Stimulated activated CD8-positive, alpha-beta memory T cell treated with anti-CD3 and anti-CD28 coated beads, Interleukin-4, amount 100 ng/mL, for 1 hour (primary cell): ENCODE measurements at places on chromosomes 16 and 17.

GRCh38 chr17:50173335-50173941 is 7.6 kb downstream of the SGCA start:
- DNase-seq = no peak

- no peak for DNase-seq
Measured at GRCh38 chr17:64176556-64176955, 46.6 kb upstream of the ERN1 start.

- no peak for DNase-seq
Measured at GRCh38 chr17:68102318-68102758, 66.8 kb downstream of the KPNA2 start.

GRCh38 chr17:7650509-7651096 is at the start of gene ATP1B2:
Gene ATP1B2, plus strand, starts transcription at chr17:7650926. Its CDS starts 593 bp downstream, at chr17:7651519.
- DNase-seq = peak; percentile 58

- DNase-seq = no peak
Measured at GRCh38 chr17:75032720-75033280, 14.0 kb downstream of the ATP5PD start.

GRCh38 chr17:10144456-10144855 is 54.0 kb downstream of the GAS7 start:
- no peak for DNase-seq

DNA sequence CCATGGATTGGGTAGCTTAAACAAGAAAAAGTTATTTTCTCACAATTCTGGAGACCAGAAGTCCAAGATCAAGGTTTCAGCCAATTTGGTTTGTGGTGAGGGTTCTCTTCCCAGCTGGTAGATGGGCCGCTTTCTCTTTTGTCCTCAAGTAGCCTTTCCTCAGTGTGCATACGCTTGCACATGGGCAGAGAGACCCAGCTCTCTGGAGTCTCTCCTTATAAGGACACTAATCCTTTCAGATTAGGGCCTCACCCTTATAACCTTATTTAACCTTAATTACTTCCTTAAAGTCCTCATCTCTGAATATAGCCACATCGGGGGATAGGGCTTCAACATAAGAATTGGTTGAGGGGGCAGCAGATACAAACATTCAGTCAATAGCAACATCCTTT is 68.4 kb upstream of the NLK start:
- DNase-seq = no peak

- no peak for DNase-seq
Measured at GRCh38 chr16:57166451-57166850, 19.4 kb downstream of the PSME3IP1 start.

DNA sequence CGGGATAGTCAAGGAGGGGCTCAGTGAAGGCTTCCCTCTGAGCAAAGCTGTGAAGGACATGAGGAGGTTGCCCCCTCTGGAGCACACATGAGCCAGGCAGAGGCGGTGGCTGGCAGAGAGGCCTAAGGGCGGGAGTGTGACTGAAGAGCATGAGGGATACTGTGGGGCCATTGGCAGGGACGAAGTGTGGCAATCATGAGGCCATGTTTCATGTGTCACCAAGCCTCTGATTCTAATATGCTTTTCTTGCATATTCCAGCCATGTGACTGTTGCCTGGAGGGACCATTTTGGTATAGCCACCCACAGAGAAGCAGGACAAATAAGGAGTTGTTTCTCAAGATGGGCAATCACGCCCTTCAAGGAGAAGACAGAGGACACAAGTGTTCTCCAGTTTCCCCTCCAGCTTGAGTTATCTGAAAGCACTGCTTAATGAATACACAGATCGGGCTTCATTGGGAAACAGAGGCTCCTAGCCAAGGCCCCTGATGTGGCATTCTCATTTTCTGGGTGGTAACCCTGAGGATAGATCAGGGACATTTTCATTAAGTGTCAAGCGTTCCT is 68.0 kb downstream of the AKAP1 start:
- DNase-seq = no peak

DNA sequence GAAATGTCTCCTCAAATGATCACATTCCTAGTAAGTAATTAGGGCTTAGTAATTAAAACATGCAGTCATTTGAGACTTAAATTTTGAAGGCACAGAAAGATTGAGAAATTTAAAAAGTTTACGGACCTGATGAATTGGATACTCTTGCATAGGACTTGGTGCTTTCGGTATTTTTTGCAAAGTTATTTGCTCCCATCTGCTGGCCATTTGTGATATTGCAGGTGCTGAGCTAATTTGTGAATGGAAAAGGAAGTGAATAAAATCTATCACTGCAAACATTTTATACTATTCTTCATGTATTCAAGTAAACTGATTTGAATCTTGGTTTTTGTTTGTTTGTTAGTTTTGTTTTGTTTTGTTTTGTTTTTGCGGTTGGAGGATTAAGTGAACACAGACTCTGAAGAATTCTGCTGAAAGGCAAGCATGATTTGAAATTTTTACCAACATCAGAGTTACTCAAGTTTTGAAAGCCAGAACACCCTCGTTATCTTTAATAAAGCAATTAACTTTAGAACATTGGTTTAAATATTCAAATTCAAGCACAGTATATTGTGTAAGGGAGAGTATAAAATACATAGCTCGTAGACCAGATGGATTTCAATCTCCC is 689.5 kb upstream of the RBFOX1 start:
- no peak for DNase-seq

DNA sequence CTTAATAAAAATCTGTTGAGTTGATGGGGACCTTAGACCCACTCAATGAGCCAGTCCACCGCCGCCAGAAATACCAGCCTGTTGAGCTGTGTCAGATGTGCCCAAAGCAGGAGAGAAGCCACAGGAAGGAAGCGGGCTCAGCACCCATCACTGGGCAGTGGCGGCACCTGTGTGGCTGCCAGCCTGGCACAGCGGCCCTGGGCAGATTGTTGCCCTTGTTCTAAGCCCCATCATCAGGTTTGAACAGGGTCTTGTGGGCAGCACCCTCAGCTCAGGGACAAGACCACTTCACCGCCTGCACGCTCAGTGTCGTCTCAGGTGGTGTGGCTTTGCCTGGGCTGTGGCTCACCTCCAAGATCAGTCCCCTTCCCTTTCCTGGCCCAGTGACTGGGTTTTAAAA is 9.3 kb downstream of the ENDOV start:
- no peak for DNase-seq

DNA sequence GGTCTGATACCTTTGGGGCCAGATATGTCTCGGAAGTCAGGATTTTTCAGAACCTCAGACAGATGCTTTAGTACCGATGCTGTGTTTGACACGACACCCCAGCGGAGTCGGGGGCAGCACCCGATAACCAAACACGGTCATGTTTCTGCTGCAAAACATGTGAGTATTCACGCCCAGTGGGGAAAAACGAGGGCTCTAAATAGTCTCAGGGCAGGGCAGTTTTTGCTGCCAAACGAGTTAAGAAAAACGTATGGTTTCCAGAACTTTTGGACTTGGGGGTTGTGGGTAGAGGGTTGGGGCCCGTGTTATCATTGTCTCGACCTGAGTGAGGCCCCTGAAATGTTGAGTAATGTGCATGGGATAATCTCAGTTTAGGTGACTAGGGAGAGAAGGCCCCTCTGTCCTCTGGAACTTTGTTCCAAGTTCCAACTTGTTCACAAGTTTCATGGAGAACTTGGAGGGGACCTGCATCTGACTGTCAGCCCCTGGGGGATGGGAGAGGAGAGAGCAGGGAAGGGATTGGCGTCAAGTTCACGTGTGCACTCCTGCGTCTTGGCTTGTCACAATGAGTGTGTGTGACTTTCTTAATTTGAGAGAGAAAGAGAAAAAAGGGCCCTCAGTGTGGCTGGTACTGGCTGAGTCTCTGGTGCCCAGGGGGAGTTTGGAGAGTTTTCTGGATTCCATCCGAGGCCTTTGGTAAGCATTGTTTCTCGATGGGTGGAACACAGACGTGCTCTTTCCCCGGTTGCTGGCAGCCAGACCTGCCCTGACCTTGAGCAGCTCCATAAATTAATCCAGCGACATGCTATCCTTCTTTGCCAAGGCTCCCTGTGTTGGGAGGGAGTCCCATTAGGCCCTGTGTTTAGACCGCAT is 83.9 kb upstream of the CIBAR2 start:
- DNase-seq = no peak

- DNase-seq = no peak
Measured at GRCh38 chr17:72301887-72302286, 181.1 kb downstream of the SOX9 start.

- no peak for DNase-seq
Measured at GRCh38 chr16:67215706-67216105, 11.2 kb upstream of the TMEM208 start.

GRCh38 chr17:48729335-48730239 is 1.0 kb upstream of the HOXB13 start:
- no peak for DNase-seq

DNA sequence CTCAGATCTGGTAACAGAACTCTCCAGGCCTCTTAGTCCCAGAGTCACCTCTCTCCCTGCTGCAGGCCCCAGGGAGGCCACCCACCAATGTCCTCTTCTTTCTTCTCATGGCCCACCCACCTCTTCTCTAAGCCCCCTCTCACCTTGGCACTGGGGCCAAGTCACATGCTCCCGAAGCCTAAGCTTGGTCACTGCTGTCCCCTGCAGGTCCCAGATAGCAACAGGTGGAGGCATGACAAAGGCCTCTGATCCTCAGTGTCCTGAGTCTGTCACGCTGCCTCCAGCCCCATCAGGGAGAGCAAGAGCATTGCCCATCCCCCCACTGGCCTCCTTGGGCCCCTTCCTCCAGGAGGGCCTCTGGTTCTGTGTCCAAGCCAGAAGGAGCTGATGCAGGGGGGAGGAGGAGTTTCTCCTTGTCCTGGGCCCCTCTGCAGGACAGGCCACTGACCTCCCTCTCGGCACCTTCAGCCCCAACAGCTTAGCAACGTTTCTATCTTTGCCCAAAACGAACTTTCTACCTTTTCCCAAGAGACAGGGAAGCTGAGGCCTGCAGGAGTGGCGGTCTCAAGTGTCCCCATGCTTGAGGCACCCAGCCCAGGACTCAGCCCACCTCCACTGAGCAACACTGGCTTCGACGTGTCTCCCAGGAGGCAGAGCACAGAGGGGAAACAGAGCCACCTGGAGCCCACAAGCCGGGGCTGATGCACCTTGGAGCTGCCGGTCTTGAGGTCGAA is 8.6 kb downstream of the P2RX1 start:
- DNase-seq = no peak

DNA sequence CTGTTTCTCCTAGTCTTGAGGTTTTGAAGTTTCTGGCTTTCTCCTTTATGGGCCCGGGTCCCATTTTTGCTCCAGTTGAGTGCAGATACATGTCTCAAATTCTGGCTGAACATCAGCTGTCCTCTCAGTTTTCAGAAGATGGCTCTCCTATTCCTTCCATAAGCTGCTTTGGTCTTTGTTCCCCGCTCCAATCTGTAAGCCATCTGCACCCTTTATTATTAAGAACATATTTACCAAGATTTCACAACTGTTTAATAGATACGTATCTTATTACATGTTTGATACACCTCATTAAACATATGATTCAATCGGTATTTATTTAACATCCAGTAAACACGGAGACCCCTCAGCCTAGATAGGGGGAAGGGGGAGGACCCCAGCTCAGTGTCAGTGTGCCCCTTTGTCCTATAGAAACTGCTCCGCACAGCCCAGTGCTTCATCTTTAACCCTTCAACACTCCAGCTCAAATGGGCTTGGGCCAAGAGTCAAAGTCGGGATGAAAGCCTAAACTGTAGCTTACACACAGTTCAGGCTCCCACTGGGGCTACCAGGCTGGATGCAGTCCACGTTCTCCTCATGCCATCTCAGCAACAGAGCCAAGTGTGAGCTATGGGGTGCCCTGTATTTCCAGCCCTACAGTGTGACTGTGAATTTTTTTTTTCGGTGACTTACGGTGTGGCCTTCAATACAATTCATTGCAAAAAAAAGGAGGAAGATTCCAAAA is 166.0 kb upstream of the ZFHX3 start:
- DNase-seq = no peak

- no peak for DNase-seq
Measured at GRCh38 chr16:12334852-12335251, 358.3 kb downstream of the SNX29 start.

DNA sequence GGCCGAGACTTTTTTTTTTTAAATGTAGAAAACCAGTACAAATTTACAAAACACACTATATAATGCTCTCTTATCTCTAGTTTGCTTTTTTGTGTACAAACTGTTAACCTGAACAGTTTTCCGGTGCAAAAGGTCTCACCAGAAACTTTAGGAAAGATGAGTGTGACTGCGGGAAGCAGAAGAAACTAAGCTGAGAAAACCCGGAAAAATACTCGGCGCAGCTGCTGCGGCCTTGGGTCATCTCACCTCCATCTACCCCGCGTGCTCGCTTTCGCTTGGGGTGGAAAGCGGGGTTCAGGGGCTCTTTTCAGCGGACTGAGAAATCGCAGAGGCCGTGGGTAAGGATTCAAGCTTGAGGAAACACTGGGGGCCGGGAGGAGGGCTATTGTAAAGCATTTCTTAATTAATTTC is 1.8 kb downstream of the SALL1 start:
- DNase-seq = no peak

- no peak for DNase-seq
Measured at GRCh38 chr17:48441231-48441711, 11.3 kb upstream of the SKAP1 start.

DNA sequence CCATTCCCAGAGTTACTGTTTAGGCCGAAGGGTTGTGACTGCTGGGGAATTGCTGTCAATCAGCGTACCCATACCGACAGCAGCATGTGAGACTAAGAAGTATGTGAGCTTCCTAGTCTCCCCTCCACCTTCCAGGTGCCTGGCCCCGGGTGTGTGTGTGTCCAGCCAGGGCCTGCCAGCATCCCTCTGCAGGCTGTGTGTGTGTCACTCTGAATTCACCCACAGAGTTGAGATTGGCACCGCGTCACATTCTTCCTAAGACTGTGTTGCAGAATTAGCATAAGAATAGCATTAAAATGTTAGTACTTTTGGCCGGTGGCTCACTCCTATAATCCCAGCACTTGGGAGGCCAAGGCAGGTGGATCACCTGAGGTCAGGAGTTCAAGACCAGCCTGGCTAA is 31.8 kb downstream of the PRMT7 start:
- no peak for DNase-seq

- no peak for DNase-seq
Measured at GRCh38 chr17:48592577-48592976, 1.0 kb downstream of the HOXB5 start.

DNA sequence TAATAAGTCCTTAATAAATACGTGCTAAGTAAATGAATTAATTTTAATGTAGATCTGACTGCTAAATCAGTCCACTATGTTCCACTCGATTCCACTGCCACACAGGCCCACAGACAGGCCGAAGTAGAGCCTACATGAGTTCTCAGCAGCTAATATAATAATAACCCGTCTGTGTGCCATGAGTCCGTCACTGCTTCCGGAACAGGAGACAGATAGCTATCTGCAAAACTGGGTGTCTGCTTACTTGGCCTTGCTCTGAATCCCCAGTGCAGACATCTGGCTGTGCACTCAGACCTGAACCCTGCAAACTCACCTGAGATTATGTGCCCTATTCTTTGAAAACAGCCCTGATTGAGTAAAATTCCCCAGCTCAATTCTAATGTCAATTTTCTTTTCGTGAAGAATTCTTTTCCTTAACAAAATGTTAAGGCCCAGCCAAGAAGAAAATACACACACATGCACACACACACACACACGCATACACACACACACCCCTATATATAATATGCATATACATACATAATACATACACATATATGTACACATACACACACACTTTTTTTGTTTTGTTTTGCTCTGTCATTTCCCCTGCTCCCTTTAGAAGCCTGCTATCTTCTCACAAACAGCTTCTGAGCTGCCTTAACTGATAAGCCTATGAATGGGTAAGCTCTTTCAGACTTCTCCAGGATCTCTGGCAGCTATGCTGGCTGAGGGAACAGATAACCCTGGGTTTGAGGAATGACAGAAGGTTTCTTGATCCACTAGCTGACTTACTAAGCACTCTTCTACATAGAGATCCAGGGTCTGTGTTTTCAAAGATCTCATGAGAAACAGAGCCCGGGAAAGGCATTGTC is 39.8 kb upstream of the TOM1L1 start:
- DNase-seq = no peak

- DNase-seq = no peak
Measured at GRCh38 chr16:35391328-35391727, 1931.9 kb downstream of the TP53TG3F start.
